ENCODE measurements at places on chromosomes 6 and 20.

DNA sequence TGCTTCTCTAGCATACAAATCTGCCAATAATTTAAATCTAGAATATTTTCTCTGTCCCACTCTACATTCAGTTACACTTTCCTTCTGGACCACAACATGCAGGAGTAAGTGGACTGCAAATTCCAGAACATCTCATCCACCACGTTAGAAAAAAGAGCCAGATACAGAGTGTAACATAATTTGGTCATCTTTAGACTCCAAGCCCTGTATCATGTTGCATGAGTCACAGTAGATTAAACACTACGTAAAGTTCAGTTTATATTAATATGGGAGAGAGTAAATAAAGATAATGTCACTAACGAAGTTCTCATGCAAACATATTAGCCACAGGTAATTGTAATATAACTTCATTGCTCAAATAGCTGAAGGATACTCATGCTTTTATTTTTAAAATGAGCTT lies 327.0 kb downstream of the C6orf118 start:
- no peak for DNase-seq

DNA sequence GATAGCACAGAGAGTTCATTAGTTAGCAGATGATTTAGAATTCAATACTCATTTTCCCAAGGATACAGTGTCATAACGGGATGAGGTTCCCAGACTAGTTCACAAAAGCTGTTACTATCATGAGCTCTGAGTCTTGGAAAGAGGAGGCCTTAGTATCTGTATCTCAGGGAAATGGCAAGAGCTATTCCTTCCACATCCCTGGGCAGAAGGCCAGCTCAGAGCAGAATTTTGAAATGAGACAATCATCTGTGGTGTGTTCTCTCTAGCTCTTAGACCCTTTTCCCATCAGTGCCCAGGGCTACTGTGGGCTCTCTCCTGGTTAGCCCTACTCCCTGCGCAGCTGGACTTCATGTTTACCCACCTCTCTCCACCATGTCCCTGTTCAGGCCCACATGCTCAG lies 64.5 kb downstream of the JAG1 start:
- DNase-seq = no peak

DNA sequence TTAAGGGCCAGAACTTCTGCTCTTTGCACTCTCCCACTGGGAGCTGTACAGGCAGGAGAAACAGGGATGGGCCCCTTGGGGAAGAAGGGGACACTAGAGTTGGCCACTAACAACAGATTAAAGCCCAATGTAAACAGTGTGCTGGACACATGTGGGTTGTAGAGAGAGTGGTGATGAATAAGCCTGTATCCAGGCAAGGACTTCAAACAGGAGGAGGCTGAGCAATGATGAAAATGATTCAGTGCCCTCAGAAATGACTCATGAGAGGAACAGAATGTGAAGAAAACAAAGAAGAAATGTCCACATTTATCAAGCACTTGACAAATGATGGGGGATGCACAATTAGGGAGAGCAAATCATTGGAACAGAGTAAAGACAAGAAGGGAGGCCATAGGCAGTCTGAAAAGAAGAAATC lies 242.3 kb downstream of the TBX18 start:
- DNase-seq = no peak

DNA sequence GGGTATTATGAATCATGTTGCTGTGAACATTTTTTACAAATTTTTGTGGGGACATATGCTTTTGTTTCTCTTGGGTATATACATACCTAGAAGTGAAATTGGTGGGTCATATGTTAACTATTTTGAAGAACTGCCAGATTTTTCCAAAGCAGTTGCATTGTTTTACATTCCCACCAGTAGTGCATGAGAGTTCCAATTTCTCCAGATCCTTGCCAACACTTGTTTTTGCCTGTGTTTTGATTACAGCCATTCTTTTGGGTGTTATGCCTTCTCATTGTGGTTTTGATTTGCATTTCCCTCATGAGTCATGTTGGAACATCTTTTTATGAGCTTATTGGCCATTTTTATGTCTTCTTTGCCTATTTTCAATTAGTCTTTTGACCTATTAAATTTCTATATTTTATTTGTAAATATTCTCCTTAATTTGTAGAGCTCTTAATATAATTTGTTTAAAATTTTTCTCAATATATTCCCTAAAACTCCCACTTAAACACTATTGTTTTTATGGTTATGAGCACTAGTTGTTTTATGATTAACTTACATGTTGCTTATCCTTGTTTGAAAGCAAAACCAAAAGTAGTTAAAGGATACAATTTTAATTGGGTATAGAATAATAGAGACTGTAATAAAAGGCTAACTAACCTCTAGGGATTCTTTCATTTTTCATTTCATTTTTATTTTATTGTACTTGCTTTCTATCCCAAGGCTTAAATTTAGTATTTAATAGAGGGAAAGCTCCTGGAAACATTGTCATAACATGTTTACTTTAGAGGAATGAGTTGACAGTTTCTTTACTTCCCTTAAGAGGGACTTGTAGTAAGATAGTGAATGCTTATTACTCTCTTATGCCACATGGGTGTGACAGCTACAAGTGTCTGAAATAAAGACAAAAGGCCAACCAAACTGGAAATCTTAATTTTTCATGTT lies 5.5 kb downstream of the UBR2 start:
- no peak for DNase-seq

DNA sequence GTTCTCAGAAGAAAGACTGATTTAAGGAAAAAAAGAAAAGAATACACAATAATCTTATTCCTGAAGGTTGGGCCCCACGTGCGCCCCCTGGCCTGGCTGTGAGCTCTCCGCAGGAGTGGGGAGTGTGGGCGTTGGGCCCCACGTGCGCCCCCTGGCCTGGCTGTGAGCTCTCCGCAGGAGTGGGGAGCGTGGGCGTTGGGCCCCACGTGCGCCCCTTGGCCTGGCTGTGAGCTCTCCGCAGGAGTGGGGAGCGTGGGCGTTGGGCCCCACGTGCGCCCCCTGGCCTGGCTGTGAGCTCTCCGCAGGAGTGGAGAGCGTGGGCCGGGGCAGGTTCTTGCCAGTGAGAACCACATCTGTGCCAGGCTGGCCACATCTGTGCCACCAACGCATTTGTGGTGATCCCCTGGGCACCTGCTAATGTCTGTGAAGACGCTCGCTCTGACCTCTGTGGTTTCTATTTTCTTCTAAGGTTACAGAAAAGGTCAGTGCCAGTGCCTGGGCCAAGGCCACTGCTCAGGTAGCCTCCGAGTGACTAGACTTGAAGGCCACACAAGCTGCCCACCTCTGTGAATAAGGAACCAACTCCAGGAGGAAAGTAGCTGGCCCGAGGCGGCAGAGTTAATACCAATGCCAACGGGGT lies 41.0 kb downstream of the WDR27 start:
- no peak for DNase-seq

DNA sequence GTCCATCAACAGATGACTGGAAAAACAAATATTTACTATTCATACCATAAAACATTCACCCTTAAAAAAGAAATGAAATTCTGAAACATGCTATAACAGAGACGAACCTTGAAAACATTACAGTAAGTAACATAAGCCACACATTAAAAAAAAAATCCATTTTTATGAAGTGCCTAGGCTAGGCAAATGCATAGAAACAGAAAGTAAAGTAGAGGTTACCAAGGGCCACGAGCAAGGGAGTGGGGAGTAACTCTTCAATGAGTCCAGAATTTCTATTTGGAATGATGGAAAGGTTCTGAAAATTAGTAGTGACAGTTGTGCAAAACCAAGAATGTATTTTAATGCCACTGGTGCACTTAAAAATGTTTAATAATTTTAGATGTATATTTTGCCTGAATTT lies 47.7 kb downstream of the STAU1 start:
- no peak for DNase-seq

DNA sequence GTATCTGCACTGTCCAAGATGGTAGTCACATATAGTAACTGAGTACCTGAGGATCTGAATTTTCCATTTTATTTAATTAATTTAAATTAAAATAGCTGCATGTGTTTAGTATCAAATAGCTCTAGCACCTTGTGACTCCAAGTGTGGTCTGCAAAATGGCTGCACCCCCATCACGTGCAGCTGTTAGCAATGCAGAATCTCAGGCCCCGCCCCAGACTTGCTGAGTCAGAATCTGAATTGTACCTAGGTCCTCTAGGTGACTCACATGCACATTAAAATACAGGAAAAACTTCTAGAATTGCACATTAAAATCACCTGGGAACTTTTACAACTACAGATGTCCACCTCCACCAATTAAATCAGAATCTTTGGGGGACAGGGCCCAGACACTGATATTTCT lies 19.2 kb upstream of the FAM83C start:
- DNase-seq = no peak

DNA sequence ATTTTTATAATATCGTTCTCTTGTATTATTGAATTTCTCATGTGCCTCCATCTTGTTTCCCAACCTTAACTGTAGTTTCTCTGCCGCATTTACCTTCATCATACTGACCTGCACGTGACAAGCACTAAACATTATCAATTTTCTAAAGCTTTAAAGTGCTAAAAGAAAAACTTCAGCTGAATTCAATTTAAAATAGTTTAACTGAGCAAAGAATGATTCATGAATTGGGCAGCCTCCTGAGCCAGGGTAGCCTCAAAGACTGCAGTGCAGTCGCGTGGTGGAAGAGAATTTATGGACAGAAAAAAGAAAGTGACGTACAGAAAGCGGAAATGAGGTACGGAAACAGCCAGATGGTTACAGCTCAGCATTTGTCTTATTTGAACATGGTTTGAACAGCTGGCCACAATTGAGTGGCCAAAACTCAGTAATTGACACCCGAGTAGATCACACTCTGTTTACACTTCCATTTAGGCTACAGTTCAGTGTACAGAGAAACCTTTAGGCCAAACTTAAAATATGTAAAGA lies 4.2 kb upstream of the ZDHHC14 start:
- DNase-seq = peak; percentile 39

GRCh38 chr6:34585512-34586061 lies 29.5 kb upstream of the SPDEF start:
- DNase-seq = no peak

DNA sequence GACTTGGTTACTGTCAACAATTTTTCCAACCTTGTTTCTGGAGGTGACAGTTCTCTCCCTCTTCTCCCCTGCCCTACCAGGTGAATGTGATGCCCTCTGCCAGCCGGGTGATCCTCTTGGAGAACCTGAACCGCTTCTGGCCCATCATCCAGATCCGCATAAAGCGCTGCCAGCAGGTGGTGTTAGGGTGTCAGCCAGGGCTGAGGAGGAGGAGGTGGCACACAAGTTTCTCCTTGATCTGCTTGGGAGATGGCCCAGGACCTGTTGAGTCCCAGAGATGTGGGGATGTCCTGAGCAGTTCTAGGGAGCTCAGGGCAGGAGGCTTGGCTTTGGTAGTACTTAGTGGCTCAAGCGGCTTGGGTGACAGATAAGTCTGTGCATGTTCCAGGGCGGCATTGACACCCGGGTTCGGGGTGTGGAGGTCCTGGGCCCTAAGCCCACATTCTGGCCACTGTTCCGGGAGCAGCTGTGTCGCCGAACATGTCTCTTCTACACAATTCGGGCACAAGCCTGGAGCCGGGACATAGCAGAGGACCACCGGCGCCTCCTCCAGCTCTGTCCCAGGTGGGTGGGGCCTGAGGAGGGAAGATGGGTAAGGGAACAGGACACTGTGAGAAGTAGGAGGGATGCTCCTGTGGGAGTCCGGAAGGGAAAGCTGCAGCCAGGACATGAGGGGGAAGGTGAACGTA lies 21.2 kb downstream of the CUL9 start:
- no peak for DNase-seq

DNA sequence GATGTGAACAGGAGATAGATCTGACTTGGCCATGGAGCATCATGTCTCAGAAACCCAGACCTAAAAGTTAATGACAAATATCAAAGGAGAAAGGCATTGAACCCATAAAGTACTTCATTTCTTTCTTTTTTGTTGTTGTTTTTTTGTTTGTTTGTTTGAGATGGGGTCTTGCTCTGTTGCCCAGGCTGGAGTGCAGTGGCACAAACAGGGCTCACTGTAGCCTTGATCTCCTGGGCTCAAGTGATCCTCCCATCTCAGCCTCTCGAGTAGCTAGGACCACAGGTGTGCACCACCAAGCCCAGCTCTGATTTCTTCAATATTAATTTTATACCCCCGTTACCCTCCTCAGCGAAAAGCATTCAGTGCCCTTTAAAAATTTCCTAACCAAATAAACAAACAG lies 45.8 kb downstream of the KIF16B start:
- no peak for DNase-seq

DNA sequence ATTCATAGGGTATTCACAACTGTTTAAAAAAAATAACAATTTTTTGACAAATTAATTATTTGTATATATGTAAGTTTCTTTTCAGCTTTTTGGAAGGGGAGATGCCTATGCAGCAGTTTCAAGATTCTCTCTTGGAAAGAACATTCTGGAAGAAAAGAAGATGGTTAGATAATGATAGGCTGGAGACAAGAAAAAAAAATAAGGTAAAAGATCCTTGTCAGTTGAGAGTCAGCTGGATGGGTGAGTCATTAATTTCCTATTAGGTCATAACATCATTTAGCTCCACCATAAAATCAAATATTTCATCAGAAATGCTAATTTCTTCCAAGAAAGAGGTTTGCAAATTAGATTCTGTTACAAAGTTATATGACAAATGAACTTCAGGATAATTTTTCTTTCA lies 880.4 kb downstream of the EPHA7 start:
- DNase-seq = no peak

- no peak for DNase-seq
Measured at GRCh38 chr6:113433335-113433991, 423.7 kb upstream of the MARCKS start.
